GM03348 (cell line): ENCODE measurements at places on chromosomes 2 and 18.

- peak; percentile 88 for DNase-seq
These were observed 44.8 kb downstream of the ARL4C start for GRCh38 chr2:234451852-234452625.

- DNase-seq = peak; percentile 89
These were observed 100.2 kb downstream of the TWIST2 start for GRCh38 chr2:238947920-238948710.

DNA sequence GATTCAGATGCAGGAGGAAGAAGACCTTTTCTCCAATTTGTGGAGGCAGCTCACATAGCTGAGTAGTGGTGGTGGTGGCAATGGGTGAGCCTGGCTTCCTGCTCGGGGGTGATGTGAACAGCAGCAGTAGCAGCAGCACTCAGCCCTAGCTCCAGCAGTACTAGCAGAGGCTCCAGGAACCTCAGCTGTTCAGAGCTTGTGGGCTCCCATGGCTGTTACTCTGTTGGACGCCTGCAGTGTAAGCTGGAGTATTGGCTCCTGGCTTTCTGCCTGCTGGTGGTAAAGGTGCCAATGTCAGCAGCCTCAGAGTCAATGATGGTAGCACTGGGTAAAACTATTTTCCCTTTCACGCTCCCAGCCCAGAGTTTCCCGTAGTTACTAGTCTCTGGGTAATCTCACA lies 3.1 kb upstream of the SEH1L start:
- DNase-seq = peak; percentile 35

DNA sequence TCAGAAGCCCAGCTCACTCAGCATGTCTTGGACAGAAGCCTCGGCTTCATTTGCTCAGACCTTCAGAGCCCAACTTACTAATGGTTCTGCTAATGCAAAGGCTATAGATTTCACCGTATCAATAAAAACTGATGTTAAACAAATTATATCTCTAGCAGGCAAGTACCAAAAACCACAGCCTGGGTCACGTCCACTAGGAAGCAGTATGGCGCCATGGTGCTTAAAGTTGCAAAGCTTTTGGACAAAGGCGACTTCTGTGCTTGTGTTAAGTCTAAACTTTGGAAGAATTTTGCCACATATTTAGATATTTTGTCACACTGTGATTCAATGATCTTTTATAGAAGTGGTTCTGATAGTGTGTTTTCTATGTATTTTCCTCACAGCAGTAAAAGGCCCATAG lies 276.8 kb upstream of the PARD3B start:
- no peak for DNase-seq

GRCh38 chr18:50311650-50312049 lies 24.2 kb upstream of the CXXC1 start:
- no peak for DNase-seq

DNA sequence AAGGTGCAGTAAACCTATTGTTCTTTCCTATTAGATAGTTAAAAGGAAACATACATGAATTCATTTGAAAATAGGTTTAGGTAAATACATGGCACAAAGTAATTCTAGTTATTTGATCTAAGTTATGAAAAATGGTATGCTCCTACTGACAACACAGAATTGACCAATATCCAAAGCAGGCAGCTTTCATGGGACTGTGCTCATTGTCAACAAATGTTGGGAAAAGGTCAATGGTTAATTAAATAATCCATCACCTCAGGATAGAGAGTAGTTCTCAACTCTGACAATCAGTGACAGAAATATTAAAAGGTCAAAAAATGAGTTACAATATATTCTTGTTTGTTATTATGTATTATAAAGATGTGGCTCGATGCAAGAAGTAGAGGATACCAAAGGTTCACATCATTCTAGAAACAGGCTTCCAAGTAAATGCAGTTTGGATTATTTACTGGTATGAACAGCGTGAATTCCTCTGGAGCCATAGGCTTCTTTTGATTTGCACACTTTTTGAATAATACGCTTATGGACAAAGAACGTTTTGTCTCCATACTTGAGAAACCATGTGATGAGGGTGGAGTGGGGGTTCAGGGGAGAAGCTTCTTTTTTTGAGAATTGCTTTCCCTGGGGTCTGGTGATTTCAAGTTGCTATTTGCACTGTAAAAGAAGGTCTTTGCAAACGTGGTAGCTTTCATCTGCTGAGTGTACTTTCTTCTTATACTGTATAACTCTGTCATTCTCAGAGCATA lies 422.0 kb upstream of the ZEB2 start:
- DNase-seq = no peak

DNA sequence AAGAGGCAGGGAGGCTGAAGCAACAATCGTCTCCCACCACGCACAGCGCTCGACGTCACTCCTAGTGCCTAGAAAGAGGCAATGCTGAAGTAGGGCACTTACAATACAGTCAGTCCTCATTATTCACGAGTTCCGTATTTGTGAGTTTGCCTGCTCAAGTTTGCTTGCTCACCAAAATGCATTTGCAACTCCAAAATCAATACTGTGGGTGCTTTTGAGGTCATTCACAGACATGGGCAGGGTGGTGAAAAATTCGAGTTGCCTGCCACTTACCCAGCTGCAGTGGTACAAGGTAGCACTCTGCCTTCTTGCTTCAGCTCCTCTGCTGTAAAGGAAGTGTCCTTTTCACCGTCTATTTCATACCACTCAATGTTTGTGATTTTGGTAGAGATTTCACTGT lies 113.7 kb upstream of the NCK2 start:
- no peak for DNase-seq

GRCh38 chr18:39453882-39454281 lies 1888.3 kb upstream of the CELF4 start:
- peak; percentile 37 for DNase-seq
